ENCODE measurements at places on chromosomes 6 and 20.

DNA sequence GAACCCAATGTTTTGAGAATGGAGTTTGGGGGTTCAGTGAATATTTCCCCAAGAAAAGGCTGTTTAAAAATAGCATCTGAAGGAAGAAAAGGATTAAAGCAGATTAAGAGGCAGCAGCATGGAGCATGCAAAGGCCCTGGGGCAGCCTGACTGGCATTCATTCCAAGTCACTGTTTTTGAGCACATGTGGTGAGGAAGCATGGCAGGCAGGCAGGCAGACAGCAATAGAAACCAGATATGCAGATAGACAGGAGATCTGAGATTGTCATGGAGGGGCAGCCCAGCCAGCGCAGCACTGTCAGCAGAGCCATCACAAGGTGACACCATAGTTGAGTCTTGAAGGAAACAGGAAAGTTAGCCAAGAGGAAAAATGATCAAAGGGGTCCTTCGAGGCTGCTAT lies 37.8 kb downstream of the SIRPA start:
- no peak for DNase-seq

DNA sequence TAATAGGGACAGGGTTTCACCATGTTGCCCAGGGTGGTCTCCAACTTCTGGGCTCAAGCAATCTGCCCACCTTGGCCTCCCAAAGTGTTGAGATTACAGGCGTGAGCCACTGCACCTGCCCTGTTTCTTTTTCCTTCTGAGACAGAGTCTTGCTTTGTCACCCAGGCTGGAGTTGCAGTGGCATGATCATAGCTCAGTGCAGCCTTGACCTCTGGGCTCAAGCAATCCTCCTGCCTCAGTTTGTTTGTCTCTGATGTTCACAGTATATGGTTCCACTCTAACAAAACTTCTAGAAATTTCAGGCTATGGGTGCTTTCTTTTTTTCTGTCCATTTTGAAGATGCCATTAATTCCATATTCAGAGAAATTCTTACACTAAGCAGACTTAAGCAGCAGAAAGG lies 33.1 kb downstream of the NDRG3 start:
- no peak for DNase-seq

- DNase-seq = no peak
Measured at GRCh38 chr6:158556113-158556512, 3.8 kb upstream of the TMEM181 start.

- no peak for DNase-seq
Measured at GRCh38 chr6:25434921-25435320, 155.7 kb downstream of the CARMIL1 start.

DNA sequence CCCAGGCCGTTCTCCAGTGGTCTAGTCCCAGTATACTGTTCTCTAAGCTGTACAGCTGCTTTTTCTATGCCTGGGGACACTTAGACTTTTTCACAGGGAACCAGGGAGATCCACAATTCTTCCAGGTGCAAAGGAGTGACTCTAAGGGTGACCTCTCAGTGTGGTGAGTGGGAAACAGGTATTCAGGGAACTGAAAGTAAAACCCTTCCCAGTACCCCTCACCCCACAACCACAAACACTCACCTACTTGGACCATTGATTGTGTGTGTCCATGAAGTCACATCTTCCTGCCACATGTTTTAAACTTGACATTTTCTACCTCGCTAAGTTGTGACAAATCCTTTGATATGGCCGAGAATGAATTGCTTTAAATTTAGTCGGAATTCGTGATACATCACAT lies 183.6 kb downstream of the CLIC5 start:
- no peak for DNase-seq

GRCh38 chr6:142459271-142459670 lies 157.5 kb downstream of the ADGRG6 start:
- DNase-seq = peak; percentile 34

DNA sequence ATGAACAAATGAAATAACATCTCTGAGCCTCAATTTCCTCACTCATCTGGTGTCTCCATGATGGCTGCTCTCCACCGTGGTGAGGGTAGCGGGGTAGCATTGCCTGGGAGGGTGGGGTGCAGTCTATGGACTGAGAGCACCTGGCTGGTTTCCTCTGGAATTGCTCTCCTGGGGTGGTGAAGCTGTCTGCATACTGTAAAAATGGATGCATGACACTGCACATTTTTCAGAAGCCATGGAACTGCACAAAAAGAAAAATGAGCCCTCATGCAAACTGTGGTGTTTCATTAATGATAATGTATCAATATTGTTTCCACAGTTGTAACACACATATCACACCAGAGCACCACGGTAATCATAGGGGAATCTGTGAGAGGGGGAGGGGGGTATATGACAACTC lies 12.1 kb upstream of the ITPR3 start:
- peak; percentile 30 for DNase-seq

DNA sequence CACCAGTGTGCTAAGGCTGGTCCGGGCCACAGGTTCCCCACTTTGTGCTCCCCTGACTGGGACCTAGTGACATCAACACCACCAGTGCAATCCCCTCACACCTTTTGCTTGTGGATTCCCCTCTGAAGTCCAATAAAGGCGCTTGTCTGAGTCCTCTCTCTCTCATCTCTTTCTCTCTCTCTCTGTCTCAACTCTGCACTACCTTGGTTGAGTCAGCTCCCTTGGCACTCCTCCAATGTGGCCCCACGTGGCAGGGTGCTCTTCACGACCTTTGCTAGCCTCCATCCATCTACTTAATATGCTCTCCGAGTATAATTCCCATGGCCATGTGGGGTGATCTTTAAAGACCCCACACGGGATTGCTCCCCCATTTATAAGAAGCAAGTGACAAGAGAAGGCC lies 385.0 kb downstream of the CD83 start:
- DNase-seq = no peak

- no peak for DNase-seq
Measured at GRCh38 chr6:132499757-132500156, 13.2 kb downstream of the STX7 start.

GRCh38 chr6:5199702-5200101 lies 61.0 kb downstream of the LYRM4 start:
- no peak for DNase-seq

- DNase-seq = peak; percentile 74
Measured at GRCh38 chr6:15662326-15663129, at the start of gene DTNBP1. TSS of gene DTNBP1 (minus strand) at chr6:15663028. CDS start at chr6:15662869, 159 bp downstream.

DNA sequence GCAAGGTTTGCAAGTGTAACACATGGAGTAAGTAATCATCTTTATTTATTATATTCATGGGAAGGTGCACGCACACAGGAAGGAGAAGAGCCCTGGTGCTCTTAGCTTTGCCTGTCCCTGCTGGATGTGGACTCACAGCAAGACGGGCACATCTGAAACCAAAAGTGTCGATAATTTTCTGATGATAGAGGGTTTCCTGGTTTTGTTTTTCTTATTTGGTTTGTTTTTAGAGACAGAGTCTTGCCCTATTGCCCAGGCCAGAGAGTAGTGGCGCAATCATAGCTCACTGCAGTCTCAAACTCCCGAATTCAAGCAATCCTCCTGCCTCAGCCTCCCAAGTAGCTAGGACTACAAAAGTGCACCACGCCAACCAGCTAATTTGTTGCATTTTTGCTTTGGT lies 7.8 kb upstream of the KHDC1L start:
- no peak for DNase-seq

DNA sequence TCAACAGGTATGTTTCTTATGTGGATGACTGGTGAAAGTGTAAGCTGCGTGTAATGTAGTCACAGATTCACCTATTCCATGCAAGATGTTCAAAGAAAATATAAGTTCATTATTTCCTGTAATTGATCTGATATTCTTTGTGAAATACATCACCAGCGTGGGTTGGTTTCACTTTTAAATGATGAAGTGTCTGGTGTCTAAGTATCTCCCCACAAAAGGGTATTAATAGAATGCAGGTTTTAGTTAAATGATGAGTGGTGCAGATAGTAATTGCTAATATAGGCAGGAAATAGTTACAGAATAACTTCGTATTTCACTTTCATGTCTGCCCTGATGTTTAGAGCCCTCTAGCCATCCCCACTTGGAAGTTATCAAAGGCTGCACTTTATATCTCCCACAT lies 22.2 kb downstream of the PGBD1 start:
- DNase-seq = no peak

DNA sequence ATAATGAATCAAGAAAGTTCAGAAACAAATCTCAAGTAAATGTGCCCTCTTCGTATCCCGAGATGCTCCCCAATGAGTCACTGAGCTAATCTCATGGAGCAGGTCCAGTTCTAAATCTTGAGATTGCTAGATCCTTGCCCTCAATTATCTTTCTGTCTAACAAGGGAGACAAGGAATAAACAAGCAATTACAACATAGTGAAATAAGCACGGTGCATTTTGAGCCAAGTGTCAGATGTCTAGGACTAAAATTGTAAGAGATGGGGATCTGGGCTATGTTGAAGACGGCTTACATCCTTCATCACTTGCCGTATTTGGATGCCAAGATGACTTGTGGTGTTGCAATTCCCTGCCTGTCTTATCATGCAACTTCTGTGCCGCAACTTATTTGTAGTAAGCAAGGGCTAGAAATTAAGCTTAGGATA lies 56.5 kb upstream of the ADGRF1 start:
- no peak for DNase-seq

GRCh38 chr6:36599791-36600209 lies 5.6 kb downstream of the SRSF3 start:
- DNase-seq = peak; percentile 58

- no peak for DNase-seq
Measured at GRCh38 chr6:151610326-151610725, 116.5 kb downstream of the CCDC170 start.

- peak; percentile 58 for DNase-seq
Measured at GRCh38 chr20:51462566-51463276, 79.8 kb downstream of the NFATC2 start.

All from EH (cell line).